Activated T-cell treated with anti-CD3 and anti-CD28 coated beads, Interleukin-2, amount 50 U/mL, for 48 hours (primary cell): ENCODE measurements at places on chromosomes 2 and 18.

DNA sequence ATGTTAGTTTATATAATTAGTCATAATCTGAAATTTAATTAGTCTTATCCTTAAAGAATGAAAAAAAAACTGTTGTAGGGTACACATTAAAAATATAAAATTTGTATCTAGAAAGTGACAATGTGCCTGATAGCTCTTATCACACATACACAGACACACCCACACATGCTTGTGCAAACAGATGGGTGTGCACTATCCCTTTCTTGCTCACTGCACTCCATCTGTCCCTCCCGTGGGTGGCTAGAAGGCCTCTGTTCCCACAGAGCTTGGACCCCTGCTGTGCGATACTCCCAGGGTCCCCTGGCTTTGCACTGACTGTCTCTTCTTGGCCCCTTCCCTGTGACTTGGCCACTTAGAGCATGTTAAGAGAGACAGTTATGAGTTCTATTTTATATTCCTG is 123.9 kb upstream of the ACKR3 start:
- DNase-seq: no peak

DNA sequence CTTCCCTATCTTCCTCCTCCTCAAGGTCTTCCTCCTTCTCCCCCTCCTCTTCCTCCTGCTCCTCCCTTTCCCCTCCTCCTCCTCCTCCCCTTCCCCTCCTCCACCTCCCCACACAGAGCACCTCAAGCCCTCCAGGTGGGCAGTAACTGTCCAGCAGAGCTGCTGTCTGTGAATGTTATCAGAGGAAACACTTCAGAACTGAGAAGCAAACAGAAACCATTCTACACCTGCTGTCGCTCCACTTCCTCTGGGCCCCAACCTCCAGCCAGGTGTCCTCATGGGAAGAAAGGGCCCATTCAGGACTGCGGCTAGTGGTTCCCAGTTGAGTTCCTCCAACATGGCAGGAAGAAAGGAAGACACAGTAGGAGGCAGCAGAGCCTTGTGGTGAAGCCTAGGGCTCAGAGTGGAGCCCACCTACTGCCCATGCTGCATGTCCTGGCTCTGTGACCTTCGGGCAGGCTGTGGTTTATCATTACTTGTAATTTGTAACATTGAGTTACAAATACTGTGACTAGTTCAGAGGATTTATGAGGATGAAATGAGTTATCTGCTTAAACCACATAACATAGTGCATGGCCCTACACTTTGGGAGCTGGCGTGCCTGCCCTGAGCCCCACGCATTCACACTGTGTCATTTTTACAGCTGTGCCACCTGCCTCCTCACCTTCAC is 165.9 kb upstream of the ID2 start:
- DNase-seq: peak; percentile 65

- DNase-seq: no peak
These were observed 234.7 kb downstream of the C1D start for GRCh38 chr2:67828066-67828465.

DNA sequence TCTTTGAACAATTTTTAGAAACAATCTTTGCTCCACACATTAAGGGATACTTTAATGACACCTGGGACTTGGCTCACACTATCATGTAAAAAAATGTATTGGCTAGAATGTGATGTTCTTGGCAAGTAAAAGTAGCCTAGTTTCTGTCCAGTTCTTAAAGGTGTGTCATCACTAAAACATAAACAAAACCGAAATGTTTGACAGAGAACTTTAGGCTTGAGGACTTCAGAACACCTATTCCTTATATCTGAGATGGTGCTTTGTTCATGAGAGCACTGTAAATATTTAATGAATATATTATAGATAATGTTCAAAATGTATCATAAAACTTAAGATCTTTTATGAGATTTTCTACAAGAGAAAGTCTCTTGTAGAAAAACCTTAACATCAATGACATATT is 19.8 kb upstream of the HNRNPA3 start:
- no peak for DNase-seq

- DNase-seq: no peak
These were observed 48.5 kb upstream of the CCDC195 start for GRCh38 chr2:224764565-224765236.

GRCh38 chr18:35345460-35345921 is 1.3 kb upstream of the ZNF24 start:
- DNase-seq: no peak

DNA sequence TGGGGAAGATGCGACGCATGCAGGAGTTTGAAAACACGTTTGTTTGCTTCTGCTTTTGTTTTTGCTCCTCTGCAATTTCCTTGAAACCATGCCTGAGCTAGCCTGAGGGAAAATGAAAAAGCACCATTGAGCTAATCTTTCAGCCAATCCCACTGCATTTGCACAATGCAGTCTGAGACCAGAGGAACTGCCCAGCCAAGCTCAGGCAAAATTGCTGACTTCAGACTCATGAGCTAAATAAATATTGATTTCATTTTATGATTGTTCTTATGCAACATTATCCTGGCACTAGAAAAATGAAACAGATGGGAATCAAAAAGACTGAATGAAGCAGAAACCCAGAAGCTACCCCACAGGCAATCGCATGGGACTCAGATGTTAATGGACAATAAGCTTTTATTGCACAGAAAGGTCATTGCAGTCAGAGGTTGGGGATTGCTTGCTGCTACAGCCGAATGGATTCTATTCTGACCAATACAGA is 37.0 kb downstream of the TPRKB start:
- no peak for DNase-seq

- DNase-seq: no peak
These were observed 38.2 kb downstream of the SLC66A2 start for GRCh38 chr18:79912994-79913831.

DNA sequence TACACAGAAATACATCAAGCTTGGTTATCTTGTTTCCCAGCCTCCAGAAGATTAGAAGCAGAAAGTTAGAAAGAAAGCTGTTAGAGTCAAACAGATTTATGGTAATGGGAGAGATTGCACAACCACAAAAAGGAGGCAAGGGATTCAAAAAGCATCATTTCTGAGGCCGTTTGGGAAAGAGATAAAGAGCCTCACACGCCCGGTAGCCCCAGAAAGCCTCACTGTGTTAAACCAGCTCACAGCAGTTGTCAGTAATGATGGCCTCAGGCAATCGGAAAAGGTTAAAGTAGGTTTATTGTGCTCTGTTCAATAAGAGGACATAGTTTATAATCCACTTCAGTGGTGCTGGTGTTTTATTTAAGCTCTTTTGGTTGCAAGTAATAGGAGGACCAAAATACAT is 111.3 kb downstream of the DCC start:
- DNase-seq: no peak

DNA sequence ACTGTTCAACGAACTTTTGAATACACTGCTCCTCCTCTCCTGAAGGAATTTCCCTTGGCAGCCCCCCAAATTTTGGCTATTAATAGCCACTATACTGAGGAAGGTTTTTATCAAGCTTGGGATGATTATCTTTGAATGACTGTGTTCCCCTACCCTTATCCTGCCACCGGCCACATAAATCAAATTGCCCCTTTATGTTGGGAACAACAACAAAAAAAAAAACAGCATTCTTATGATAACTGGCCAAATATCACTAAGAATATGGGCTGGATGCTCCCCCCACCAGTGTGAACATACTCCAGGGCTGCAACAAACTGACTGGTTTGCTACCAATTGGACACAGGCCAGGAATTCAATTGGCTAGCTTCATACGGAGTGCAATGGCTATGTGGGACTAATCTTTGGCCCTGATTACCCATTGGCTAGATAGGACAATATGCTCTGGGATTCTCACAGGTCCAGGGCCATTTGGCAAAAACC is 20.6 kb downstream of the DUSP11 start:
- no peak for DNase-seq

- DNase-seq: no peak
These were observed 18.5 kb downstream of the PHOSPHO2 start for GRCh38 chr2:169712791-169713227.

DNA sequence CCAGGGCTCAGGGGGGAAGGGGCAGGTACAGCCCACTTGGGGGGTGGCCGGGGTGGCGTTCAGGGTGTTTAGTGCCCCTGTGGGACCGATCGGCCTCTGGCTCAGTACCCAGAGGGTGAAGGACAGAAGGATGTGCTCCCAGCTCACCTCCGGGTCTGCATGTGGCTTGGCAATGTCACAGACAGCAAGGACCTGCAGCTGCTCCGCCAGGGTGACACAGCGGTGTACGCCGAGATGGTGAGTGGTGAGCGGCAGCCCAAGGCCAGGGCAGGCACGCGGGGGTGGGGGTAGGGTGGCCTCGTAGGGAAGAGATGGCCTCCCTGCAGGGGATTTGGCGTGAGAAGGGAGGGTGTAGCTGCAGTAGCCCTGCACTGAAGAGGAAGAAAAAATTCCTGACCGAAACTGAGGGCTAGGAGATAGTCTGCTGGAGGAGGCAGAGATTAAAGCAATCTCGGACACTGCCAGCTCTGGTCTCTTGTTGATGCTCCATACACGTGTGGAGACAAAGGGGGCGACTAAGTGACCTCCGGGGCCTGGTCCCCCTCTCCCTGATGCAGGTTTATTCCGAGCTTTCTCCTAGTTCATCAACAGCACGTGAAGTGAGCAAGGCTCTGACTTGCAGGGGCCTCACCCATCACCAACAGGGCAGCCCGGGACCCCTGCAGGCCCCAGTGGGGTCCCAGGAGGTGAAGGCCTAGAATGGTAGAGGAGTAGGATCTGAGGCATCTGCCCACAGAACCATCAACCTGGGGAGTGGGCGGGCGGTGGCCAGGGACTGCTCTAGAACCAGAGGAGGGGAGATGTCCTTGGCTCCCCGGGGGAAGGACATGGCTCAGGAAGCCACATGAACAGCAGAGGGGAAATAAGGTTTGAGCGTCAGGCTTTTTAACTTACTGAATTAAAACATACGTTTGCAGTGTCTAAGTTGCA is 45.4 kb downstream of the FER1L5 start:
- no peak for DNase-seq
